ENCODE measurements at places on chromosomes 2 and 18.

DNA sequence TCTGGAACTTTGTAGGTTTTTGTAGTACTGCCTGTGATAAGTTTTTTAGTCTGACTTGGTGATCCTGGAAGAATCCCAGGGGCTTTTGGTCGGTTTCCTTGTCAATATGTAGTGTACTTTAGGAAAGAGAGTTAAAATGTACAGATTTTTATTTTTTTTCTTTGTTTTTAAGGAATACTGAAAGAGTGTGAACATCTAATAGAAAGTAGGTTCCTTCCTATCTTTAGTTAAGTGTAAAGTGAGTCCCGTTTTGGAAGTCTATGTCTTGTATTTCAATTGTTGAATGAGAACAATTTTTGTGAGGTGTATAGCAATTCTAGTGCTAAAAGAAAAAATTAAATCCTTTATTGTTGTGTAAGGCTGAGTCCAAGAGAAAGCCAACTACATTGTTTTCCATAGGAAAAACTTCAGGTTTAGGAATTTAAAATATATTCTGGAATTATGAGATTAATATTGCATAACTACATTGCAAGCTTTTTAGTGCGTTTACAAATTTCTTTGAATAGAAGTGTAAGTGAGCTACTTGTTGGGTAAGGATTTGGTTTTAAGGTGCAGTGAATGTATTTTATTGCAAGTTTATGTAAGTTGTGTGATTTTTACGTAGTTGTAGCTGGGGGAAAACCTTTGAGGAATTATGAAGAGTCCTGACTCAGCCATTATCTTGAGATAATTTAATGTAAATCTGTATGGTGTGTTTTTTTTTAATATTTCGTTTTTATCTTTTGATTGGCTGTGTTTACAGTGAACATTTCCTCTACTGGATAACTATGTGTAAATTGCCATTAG lies 1.7 kb downstream of the VAPA start:
- DNase-seq, result no peak

- no peak for DNase-seq
These were observed 816.6 kb downstream of the SATB2 start for GRCh38 chr2:198641161-198641560.

- DNase-seq, result no peak
These were observed 70.6 kb upstream of the PSMD14 start for GRCh38 chr2:161237392-161238264.

DNA sequence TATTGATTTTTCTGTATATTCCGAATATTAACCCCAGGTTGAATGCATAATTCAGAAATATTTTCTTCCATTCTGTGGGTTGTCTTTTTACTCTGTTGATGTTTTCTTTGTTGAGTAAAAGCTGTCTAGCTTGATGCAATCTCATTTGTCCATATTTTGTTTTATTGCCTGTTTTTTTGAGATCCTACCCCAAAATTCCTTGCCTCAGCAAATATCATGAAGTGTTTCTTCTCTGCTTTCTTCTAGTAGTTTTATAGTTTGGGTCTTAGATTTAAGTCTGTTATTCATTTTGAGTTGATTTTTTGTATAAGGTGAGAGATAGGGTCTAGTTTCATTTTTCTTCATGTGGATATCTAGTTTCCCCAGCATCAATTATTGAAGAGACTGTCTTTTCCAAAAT lies 467.9 kb upstream of the GCFC2 start:
- DNase-seq, result no peak

GRCh38 chr18:62574776-62575175 lies 52.0 kb downstream of the ZCCHC2 start:
- no peak for DNase-seq

DNA sequence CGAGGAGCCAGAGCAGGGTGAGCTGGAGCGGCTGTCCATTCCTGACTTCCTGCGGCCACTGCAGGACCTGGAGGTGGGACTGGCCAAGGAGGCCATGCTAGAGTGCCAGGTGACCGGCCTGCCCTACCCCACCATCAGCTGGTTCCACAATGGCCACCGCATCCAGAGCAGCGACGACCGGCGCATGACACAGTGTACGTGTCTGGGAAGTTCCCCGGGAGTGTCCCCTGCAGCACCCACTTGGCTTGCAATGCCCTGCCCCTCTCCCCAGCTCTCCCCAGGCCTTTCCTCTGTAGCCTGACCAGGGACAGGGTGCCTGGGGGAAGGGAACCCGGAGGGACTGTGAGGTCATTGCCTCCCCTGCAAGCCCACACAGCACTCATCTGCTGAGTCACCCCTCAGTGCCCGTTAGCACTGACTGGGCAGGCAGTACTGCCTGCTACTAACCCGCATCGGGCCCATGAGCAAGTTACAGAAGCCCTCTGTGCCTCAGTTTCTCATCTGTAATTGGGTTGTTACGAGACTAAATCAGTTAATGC lies 29.4 kb upstream of the GMPPA start:
- DNase-seq, result no peak

DNA sequence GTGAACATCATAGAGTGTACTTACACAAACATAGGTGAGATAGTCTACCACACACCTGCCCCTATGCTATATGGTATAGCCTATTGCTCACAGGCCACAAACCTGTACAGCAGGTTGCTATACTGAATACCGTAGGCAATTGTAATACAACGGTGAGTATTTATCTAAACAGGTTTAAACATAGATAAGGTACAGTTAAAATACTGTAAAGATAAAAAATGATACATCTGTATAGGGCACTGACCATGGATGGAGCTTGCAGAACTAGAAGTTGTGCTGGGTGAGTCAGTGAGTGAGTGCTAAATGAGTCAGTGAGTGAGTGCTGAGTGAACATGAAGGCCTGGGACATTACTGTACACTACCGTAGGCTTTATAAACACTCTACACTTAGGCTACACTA lies 267.0 kb upstream of the HS6ST1 start:
- no peak for DNase-seq

GRCh38 chr2:164692114-164692513 lies 70.8 kb upstream of the GRB14 start:
- no peak for DNase-seq

DNA sequence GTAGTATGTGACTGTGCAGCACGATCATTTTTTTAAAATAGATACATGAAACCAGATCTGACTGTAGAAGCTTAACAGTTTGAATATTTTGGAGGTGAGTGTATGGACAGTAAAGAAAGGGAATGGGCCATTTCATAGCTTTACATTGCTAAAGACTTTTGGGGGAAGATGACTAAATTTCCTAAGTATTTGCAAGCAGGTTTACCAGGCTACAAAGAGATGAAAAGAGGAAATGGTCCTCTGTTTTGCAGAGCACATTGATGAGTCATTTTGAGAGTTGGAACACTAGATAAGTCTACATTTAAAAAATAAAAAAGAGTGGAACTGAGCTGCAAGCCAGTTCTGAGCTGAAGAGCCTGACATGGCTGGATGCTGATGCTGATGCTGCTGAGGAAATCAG lies 115.7 kb upstream of the LRATD1 start:
- no peak for DNase-seq

GRCh38 chr2:42813763-42814162 lies 21.4 kb upstream of the HAAO start:
- DNase-seq, result no peak

GRCh38 chr18:50866765-50867164 lies 12.2 kb upstream of the ME2 start:
- DNase-seq, result no peak

Data from osteocyte (in vitro differentiated cells).